ENCODE measurements at places on chromosomes 7 and 10.

- no peak for DNase-seq
These were observed 53.2 kb downstream of the SLC18A2 start for GRCh38 chr10:117294039-117294645.

- no peak for DNase-seq
These were observed 48.8 kb upstream of the OPTN start for GRCh38 chr10:13051126-13051694.

GRCh38 chr10:86301971-86302370 lies 64.6 kb downstream of the GRID1 start:
- DNase-seq: no peak

- DNase-seq: no peak
These were observed 274.7 kb upstream of the HGF start for GRCh38 chr7:82044497-82045080.

- no peak for DNase-seq
These were observed 5.8 kb downstream of the MCU start for GRCh38 chr10:72697716-72698115.

DNA sequence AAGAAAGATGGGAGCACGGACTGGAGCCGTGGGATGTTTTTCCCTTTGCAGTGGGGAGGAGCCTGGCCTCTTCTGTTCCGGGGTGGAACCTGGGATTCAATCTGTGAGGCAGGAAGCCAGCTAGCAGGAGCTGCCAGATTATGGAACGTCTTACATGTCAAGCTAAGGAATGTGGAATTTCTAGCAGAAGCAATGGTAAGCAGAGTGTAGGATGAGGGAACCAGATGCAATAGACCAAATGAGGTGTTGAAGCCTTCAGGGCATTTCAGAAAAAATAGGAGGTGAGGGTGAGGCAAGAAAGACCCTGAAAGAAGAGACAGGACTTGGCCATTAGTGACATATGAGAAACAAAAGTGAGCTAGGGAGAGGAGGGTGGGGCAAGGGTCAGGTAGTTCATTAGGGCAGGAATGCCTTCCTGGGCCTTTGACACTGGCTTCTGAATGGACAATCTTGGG lies 105.5 kb downstream of the CHN2 start:
- no peak for DNase-seq

DNA sequence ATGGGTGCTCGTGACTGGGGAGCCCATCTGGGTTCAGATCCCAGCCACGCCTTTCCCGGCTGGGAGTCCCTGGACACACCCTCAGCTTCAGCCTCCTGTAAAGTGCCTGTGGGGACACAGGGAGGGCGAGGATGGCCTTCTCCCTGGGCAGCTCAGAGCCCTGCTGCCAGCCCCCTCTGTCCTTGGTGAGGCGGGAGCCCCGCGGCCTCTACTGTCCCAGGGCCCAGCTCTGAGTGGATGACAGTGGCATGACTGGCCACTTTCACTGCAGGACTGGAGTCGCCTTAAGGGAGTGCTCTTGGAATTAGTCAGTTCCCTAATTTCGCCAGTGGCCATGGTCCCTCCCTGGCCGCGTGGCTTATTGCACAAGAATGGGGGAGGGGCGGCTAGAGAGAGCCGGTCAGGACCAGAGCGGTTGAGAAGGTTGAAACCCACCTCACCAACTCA lies 4.6 kb downstream of the BRI3 start:
- DNase-seq: no peak

GRCh38 chr10:73647875-73648651 lies 6.8 kb upstream of the MYOZ1 start:
- no peak for DNase-seq

DNA sequence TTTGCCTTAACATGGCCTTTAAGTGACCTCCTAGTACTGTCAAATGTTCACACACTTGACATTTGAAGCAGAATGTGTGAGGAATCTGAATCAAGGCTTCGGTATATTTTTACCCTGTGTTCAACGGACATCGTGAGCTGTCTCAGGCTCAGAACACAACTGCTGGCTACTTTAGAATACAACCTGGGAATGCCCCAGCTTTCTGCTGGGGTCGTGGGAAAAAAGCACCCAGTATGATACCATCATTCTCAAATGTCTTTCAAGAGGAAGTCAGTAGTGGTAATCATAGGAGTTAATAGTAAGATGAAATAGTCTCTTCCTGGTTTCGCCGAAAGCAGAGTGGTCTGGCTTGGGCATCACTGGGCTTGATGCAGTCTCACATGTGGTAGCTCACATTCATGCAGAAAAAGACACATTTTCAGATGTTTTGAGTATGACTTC lies 67.2 kb downstream of the CREB5 start:
- no peak for DNase-seq

DNA sequence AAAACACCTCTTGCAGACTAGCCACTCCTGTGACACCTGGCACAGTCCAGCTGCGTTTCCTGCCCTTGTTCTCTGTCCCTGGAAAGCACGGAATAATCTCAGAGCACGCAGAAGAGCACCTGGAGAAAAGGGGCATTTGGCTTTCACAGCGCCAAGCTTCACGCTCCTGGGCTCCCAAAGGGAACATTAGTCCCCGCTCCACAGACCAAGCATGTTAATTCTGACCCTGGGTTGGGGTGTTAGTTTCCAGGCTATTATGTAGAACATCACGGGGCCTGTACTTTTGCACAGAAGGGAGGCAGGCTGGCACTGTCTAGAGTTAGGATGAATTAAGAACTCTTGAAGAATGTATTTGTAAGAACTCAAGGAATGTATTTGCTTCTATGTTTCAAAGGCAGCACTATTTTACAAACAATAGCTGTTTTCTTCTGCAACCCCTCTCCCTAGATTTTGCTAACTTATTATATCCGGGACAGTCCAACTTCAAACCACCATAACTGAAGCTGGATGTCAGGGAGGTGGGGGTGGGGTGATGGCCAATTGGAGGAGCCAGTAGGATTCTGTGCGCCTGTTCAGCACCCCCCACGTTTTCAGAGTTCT lies 62.2 kb upstream of the TRIM8 start:
- no peak for DNase-seq

- no peak for DNase-seq
These were observed 934 bp downstream of the PRTFDC1 start for GRCh38 chr10:24951201-24952142.

DNA sequence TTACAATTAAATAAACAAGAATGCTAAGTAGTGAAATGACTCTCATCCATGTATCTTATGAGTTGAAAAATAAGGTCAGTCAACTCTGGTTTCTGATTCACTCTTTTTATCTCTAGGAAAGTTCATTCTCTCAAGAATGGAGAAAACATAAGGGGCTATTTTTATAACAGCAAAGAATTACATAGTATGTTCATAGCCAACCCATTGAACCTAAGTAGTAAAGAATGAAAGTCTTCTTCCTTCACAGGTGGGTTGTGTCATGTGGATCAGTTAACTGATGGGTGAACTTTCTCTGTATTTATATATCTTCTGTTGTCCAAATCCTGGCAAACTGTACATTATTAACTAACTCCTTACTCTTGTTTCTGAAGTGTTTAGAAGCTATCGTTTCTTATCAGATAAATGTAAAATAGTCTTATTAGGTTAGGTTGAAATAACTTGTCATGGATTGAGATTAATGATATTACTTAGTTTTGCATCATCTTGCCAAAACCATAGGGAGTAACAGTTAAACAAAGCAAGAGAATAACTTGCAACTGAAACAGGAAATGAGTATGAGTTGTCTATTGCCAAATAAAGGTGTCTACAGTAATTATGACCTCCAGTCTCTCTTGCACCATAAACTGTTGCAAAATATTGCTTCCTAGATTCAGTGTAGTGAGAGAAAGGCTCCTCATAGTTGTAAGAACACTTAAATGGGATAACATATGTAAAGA lies 86.8 kb downstream of the ANKRD7 start:
- DNase-seq: no peak

DNA sequence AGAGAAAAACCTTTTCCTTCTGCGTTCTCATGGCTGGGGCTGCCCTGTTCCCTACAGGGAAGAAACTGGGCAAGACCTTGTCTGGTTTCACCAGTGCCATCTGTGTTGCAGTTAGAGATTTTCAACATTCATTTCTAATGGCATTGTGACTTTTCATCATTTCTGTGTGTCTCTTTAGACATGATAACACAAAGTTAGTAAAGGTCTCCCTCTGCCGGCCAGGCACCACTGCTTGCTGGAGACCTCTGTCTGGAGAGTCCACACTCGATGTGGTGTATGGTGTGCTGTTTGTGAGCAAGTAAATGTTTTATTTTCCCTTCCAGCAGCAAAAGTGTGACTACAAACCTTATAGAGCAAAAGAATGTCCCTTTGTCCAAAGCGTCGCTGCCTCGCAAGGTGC lies 213.5 kb downstream of the PAXIP1 start:
- DNase-seq: no peak

DNA sequence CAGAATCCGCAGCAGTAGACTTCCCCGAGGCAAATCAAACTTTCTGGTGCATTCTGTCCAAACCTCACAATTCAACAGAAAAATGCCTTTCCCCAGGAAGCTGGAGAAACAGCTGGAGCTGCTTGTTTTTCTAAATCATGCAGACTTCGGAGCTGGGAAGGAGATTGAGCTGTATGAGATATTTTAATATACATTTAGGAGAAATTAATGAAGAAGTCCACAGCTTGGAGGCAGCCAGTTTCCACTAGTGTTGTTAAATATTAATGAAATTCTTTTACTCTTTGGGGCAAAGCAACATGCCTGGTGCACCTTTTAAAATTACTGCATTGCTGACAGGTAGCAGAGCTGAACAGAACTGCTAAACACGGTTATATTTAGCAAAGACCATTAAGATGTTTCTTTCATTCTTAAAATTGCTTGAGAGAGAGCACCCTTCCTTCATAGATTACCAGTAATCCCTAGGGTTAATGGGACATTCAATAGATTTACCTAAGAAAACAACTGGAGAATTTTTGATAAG lies 566.4 kb downstream of the SORCS3 start:
- no peak for DNase-seq

DNA sequence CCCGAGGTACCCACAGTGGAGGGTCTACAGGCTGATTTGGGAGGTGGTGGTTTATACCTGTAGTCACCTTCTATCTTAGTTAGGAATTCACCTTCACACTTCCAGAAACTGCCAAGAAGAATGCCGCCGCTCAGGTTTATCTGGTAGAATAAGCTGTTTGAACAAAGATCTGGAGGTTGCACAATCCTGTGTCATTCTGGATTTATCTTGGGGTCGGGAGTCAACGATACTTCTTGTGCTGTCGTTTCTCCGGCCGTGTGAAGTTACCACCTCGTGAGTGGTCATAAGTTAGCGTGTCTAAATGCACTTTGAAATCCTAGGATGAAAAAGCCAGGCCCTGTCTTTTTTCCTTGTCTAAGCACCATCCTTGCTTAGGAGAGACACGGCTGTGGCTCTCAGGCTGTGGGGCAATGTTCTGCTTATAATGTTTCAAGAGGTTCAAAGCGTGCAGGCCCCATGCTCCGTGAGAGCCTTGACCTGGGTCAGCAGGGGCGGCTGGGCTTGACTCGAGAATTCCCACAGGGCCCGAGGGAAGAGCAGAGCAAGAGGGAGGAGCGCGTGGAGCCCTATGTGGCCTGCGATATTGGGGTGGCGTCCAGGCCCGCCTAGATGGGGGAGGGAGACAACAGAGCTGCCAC lies 35.5 kb downstream of the GRIFIN start:
- DNase-seq: no peak

DNA sequence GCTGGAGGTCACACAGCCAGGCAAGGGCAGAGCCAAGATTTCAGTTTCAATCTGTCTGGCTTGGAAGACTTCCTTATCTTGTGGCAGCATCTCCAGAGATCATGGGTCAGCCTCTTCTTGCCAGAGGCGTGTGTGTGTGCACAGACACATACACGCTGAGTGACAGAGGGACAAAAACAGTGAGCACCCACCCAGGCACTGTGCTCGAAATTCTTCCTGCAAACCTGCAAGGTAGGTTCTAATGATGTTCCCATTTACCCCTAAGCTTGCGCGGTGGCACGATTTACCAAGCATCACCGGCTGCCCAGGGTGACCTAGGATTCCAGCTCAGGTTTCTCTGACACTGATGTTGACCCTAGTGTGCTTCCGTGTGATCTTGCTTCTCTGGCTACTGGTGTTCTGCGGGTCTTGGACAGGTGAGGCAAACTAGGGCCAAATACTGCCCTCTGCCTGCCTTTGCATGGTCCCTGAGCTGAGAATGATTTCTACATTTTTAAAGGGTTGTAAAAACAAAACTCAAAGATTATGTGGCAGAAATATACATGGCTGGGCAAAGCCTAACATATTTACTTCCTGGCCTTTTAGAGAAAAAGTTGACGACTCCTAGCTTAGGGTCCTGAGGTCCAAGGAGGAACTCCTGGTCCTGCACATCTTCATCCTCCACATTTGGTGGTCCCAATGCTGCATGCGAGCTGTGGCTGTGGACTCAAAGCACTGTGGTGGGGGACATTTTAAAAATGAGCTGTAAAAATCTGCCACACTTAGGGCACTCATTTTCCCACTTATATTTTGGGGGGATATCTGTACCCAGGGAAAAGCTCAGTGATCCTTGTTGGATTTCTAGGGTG lies 268.5 kb downstream of the RPS24 start:
- DNase-seq: no peak

DNA sequence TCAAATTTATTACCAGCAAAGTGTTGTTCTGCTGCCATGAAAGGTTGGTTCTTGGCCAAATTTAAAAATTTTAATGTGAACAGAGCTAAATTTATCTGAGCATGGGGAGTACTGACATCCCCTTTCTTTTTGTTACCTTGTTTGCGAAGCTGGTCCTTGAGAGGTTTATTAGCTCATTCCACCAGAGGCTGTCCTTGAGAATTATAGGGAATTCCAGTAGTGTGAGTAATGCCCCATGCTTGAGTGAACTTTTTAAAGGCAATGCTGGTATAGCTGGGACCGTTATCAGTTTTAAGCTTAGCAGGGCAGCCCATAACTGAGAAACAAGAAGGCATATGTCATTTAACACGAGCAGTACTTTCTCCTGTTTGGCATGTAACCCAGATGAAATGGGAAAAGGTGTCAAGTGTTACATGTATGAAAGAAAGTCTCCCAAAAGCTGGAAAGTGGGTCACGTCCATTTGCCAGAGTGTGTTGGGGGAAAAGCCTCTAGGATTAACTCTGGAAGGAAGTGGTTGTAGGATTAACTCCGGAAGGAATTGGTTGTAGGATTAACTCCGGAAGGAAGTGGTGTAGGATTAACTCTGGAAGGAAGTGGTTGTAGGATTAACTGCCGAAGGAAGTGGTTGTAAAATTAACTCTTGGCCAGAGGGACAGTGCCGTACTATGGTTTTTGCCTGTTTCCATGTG lies 37.3 kb upstream of the AKR1C2 start:
- no peak for DNase-seq

- no peak for DNase-seq
These were observed 175.4 kb downstream of the CELF2 start for GRCh38 chr10:11193001-11193551.

DNA sequence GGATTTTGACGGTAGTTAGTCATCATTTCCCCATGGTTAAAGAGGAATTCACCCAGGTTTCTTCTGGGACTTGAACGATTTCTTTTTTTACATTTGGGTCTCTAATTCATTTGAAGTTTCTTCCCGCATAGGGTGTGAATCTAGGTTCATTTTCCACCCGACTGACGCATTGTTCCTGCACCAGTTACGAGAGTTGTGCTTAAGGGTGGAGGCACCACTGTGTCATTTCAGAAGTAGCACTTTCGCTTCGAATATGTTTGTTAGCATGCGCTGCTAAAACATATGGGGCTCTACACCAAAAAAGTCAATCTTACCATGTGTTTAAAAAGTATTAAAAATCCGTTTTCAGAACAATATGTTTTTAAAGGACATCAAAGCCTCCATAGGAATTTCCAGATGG lies 140.3 kb downstream of the VIPR2 start:
- DNase-seq: no peak

Measured in activated CD4-positive, CD25-positive, alpha-beta regulatory T cell (primary cell).